ENCODE measurements at places on chromosomes 1 and 21.

- no peak for DNase-seq
These were observed 57.2 kb downstream of the AKT3 start for GRCh38 chr1:243792891-243793290.

DNA sequence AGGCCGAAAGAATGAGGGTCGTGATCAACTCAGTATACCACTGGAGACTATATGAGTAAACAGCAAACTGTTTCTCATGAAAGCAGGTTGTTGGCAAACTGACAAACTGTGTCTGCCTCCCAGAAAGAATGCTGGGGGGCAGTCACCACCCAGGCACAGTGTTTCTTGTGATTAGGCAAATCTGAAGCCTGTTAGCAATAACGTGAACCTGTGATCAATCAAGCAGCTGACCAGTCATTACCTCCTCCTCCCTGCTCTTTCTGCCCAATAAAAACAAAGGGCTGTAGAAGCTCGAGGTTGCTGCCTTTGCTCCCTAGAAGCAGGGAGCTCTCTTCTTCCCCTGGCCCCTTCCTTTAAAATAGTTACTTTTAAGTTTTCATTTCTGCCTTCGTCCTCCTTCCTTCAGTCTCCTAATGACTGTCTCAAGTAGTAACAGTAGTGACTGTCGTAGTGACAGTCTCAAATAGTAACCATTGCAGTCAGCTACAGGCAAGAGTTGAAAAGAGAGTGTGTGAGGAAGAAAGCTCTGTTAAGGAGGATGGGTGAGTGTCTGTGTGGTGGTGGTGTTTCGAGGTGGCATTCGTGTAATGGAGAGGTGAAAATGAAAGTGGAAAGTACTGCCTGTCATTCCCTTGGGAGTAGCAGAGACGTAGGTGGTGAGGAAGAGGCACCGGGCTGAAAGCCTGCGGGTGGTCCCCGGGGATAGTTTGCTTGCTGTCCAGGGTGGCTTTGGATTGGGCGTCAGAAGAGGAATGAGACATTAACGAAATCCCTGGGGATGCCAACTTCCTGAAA is 14.5 kb downstream of the HHAT start:
- no peak for DNase-seq

DNA sequence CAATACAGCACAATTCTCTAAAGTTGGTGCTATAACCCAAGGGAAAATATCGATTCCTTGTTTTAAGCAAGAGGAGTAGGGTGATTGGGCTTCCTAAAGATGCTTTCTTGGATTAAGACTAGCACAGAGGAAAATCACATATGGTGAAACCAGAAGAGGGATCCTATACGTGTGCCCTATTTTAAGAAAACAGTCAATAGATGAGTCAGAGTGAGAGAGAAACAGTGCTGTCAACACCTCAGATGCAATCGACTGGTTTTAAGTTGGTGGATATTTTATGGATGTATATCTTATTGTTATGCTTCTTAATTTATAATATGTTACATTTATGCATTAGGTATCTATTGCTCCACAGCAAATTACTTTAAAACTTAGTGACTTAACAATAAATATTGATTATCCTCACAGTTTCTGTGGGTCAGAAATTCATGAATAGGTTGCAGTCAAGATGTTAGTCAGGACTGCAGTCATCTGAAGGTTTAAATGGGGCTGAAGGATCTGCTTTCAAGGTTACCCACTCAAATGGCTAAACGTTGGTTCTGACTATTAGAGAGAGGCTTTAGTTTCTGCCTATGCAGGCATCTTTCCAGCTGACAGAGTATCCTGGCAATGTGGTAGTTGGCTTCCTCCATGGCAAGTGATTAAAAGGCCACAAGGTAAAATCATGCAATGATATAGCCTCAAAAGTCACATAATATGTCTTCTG is 61.6 kb upstream of the DEPDC1 start:
- DNase-seq, result no peak

DNA sequence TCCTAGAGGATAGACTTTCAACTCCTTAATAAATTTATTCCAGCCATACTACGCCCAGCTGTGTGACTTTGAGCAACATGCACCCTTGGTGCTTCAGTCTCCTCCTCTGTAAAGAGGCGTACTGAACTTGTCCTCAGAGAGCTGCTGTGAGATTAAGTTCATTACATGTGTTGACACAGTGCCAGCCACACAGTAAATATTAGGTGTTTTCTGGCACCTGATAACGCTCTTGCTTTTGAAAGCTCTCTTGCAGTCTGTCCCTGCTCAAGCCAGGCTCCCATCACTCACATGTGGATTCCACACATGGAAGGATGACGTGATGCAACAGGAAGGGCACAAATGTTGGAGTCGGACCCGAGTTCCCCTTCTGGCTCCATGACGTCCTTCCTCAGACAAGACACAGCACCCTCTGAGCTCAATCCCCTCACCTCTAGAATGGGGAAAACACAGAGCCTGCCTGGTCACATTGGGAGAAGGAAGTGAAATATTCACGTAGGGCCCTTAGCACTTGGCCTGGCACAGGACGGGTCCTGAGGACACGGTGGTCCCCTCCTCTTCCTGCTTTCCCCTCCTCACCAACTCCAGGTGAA is 7.7 kb downstream of the IFNLR1 start:
- no peak for DNase-seq

DNA sequence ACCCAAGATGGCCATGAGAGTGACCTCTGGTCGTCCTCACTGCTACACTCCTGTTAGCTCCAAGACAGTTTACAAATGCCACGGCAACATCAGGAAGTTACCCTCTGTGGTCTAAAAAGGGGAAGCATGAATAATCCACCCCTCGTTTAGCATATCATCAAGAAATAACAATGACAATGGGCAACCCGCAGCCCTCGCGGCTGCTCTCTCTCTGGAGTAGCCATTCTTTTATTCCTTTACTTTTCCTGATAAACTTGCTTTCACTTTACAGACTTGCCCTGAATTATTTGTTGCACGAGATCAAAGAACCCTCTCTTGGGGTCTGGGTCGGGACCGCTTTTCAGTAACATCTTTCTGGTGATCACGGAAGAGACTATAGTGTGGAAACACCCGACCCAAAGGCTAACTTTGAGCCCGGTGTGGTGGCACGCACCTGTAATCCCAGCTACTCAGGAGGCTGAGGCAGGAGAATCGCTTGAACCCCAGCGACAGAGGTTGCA is 19.8 kb upstream of the COX20 start:
- no peak for DNase-seq

DNA sequence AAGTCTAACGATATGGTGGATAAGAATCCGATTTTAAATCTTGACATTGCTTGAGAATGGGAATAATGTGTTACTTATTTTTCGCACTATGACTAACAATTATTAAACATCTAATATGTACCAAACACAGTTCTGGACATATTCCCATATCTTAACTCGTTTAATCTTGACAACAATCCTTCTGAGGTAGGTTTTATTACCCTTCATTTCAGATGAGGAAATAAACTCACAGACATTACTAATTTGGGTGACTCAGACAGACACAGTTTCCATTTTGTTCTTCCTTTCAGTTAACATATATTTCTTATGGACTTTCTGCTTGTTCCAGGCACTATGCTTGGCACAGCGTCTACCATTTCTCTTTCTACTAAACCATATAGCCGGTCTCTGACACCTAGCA is 244.8 kb downstream of the SMYD3 start:
- no peak for DNase-seq

GRCh38 chr21:38980416-38981313 is 174.9 kb downstream of the ETS2 start:
- no peak for DNase-seq

DNA sequence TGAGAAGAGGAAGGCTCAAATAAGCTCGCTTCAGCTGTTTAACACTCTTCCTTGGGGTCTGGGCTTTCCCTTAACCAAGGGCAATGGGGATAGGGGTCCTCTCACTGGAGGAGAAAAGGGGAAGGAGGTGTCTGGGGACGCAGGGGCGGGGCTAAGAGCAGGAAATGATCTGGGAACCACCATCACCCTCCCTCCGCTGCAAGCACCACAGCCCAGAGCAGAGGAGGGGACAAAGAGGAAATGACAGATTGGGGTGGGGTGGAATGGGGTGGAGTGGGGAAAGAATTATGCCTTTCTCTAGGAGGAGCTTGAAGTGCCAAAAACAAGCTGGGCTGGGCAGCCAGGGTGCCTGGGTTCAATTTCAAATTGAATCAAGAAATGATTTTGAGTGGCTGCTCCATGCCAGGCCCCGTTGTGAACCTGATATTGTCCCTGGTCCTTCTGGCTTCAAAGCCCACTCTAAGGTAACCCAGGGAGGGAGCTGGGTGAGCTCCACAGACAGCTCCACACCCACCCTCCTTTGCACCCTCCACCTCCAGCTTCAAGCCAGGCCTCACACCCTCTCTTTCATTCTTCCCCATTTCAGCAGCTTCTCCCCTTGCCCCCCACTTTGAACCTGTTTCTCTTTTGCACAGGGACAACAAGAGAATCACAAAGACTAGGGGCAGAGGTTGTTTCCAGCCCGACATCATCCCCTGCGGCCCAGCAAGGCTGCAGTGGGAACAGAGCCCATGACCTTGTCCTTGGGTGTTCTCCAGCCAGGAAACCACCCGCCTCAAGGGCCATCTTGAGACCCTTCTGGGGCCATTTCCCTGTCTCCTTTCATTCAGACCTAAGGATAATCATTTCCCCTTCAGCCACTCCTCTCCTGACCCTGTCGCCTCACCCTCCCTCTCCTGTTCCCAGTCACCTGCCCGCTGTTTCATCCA is 1.1 kb downstream of the ARHGAP30 start:
- DNase-seq, result peak; percentile 80

DNA sequence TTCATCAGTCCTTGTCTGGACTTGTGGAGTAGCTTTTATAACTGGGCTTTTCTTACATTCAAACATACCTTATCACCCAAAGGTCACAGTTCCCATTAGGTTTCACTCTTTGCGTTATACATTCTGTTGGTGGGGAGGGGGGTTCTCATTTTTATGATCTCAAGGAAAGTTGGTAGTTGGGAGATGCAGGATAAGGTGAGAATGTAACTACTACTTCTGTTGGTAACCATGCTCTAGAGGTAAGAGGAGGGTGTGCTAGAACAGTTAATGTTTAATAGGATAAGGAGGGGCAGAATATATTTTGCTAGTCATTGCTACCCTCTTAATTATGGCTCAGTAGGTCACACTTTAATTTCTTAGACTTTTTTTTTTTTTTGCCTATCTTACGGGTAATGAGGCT is 10.7 kb downstream of the YBX1 start:
- DNase-seq, result no peak

- no peak for DNase-seq
These were observed 1.7 kb downstream of the OSCP1 start for GRCh38 chr1:36448530-36449056.

DNA sequence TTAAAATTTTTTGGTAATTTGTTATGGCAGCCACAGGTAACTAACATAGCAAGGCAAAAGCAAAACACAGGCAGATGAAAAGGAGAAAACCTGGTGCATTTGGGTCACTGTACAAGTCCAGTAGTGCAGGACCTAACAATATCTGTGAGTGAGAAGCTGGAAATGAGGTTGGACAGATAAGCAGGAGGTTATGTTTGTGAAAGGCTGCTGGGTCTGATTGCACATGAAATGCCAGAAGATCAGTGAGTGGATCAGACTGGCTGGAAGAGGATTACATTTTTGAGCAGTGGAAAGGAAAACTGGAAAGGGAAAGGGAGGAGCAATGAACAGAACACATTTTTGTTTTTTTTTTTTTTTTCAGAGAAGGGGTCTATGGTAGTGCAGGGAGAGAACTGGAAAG is 73.6 kb downstream of the CYYR1 start:
- DNase-seq, result no peak

DNA sequence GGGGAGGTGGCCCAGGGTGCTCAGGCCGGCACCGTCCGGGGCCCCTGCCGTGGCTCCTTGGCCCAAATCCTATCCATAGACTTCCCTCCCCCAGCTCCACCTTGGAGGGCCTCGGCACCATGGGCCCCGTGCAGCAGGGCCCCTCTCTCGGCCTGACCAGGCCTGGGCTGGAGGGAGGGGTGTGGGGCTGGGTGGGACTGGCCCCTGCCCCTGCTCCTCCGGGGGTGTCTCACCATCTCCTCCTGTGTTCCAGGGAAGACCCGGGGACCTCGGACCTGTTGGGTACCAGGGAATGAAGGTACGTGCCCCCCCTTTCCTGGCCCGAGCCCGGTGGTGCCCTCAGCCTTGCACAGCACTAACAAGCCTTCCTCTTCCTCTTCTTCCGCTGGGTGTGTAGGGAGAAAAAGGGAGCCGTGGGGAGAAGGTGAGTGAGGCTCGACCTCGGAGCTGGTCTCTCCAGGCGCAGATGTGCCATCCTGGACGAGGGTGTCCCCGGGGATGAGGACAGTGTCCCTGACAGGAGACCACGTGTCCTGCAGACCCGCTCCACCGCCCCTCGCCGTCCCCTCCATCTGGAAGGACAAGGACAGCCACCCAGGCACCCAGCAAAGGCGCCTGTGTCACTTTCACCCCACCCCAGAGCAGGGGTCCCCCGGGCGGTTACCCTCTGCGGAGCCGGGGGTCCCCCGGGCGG is 7.9 kb downstream of the COL6A1 start:
- peak; percentile 21 for DNase-seq

GRCh38 chr1:225736437-225737098 is 41.1 kb upstream of the SRP9 start:
- DNase-seq, result no peak

DNA sequence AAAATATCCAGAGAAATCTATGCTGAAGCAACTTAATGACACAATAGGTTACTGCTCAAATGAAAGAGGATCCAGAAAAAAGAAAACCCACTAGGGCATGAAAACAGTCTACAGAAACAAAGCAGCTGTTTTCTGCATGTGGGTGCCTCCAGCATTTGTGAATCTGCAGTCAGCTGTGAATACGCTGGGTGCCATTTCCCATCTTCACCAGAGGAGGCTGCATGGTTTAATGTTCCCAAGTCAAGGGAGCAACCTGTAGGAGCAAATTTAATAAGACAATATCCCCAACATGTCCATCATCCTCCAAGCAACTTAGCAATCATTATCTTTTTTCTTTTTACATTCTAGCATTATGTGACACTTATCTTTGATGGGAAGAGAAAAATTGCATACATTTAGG is 396.6 kb downstream of the BRINP2 start:
- DNase-seq, result no peak

GRCh38 chr1:171290621-171291020 is 23.4 kb upstream of the FMO4 start:
- no peak for DNase-seq

- no peak for DNase-seq
These were observed 13.9 kb downstream of the GPR3 start for GRCh38 chr1:27406362-27406680.

GRCh38 chr1:231338270-231339128 is at the start of gene SPRTN:
Gene SPRTN (plus strand): TSS chr1:231338293. CDS start chr1:231338384, 91 bp downstream.
- no peak for DNase-seq

- no peak for DNase-seq
These were observed 95.8 kb downstream of the VWA5B1 start for GRCh38 chr1:20386323-20387081.

GRCh38 chr1:180213401-180214170 is 16.5 kb upstream of the LHX4 start:
- peak; percentile 21 for DNase-seq

GRCh38 chr21:29384683-29385359 is 86.1 kb downstream of the BACH1 start:
- no peak for DNase-seq
